ENCODE measurements at places on chromosomes 7 and 10.
A peak's percentile ranks its signal among the peaks of the same experiment; 100 is the strongest.

GRCh38 chr7:90402785-90403173 is 482 bp upstream of the CLDN12 start:
- no peak for DNase-seq

DNA sequence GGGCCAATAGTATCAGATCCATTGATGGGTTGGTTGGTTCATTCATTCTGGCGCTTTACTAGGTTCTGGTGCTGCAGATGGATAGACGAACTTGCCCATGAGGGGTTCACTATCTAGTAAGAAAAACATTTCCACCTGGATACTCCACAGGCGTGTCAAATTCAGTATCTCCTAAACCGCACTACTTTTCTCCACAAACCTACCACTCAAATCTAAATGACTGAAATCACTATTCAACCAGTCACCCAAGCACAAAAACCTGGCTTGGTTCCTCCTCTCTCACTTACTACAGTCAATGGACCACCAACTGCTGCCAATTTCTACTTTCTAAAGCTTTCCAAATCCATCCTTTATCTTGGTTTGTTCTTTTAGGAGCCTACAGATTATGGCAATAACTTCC is 572 bp downstream of the AGK start:
- DNase-seq, result no peak

DNA sequence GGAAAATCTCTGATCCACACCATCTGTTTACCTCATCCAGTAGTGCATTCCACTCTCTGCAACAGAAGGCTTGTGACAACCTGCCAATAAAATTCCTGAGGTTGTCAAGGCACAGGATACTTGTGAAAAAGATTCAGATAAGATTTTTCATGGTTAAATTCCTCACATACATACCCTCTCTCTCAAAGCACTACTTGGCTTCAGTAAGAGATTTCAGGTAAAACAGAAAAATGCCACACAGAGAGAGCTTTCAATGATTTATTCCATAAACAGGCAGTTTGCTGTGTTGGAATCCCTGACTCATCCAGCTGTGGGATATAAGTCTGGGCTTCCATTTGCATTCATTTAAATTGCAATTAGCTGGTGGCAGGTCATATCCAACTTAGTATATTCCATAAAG is 99.7 kb upstream of the CAV2 start:
- DNase-seq, result peak; percentile 45

- peak; percentile 89 for DNase-seq
Measured at GRCh38 chr10:29217292-29217738, 71.6 kb upstream of the LYZL1 start.

- DNase-seq, result no peak
Measured at GRCh38 chr7:38855867-38856266, 53.1 kb downstream of the VPS41 start.

- no peak for DNase-seq
Measured at GRCh38 chr7:32364581-32364980, 125.6 kb downstream of the LSM5 start.

- peak; percentile 9 for DNase-seq
Measured at GRCh38 chr7:122014697-122015096, 129.4 kb downstream of the AASS start.

GRCh38 chr10:8121201-8121890 is 66.9 kb downstream of the GATA3 start:
- no peak for DNase-seq

DNA sequence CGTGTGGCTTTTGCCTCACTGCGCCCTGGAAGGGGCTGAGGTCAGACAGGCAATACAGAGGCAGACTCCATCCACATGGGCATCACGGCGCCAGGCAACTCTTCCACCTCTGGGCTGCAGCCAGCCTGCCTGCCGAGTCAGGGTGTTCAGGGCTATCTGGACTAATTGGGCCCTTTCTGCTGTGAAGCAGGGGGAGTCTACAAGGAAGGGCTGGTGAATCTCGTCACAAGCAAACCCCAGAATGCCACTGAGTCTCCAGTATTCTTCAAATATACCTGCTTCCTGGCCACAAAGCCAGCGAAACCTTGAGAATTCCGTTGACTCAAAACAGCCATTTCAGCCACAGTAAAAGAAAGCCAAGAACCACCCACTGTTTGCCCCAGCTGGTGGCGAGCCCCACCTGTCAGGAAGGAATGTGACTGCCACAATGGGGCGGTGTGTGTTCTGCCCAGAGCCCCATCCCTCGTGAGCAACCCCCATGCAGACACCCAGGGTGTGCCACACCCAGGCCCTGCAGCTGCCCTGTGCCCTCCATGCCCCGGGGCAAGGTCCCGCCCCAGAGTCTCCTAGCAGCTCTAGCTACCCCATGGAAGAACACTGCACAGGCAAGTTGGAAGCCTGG is 117.3 kb downstream of the FAM53B start:
- no peak for DNase-seq

- peak; percentile 82 for DNase-seq
Measured at GRCh38 chr7:11427686-11428273, 404.2 kb downstream of the THSD7A start.

DNA sequence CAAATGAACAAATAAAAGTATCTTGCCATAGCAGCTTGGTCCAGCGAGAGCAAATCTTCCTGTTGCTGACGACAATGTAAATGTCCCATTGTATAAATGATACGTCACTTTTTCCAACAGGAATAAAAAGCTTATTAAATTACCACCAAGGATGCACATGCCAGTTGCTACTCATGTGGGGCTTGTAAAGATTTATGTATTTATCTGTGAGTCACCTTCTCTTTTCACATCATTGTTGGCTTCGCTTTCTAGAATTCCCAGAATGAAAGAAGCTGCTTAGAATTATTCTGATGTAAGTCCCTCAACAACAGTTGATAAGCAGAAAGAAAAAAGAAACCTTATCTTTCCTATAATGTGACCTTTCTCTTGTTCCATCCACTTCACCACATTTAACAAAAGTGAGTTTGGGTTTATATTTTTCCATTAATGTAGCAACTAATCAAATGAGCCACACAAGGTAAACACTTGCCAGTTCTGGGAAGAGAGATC is 22.4 kb downstream of the DNAJC12 start:
- no peak for DNase-seq

GRCh38 chr7:22445140-22445743 is 54.7 kb downstream of the STEAP1B start:
- peak; percentile 3 for DNase-seq

- DNase-seq, result peak; percentile 32
Measured at GRCh38 chr10:1159131-1160061, 103.2 kb downstream of the WDR37 start.

GRCh38 chr7:70242826-70243225 is 644.6 kb downstream of the AUTS2 start:
- no peak for DNase-seq

- DNase-seq, result no peak
Measured at GRCh38 chr7:121666306-121666705, 206.7 kb upstream of the PTPRZ1 start.

GRCh38 chr10:121732656-121733445 is 134.6 kb upstream of the FGFR2 start:
- DNase-seq, result no peak

DNA sequence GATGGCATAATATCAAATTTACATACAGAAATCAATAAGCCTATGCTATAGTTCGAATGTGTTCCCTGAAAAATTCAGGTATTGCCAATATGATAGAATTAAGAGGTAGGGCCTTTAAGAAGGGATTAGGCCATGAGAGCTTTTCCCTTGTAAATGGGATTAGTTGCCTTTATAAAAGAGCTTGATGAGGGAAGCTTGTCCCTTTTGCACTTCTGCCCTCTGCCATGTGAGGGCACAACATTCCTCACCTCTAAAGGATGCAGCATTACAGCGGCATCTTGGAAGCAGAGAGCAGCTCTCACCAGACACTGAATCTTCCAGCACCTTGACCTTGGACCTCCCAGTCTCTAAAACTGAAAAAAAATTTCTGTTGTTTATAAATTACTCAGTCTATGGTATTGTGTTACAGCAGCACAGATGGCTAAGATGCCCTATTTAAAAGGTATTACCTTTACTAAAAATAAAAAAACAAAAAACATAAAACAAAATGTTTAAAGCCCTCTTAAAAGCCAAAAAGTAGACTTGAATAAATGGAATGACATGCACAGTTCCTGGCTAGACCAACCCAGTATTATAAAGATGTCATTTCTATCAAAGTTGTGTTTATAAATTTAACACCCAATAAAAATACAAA is 909.6 kb downstream of the REEP3 start:
- no peak for DNase-seq

DNA sequence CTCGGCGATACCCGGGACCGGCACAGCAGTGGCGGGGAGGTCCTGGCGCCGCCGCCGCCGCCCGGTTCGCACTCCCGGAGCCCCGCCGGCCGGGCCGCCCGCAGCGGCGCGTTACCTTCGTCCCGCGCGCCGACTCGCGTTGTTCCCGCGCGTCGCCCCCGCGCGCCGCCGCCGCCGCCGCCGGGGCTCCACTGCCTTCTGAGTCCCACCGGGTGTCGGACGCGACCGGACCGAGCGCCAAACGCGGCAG is at the start of gene EZH2:
TSS of gene EZH2 (minus strand) at position 243 of the 250 bp plus-strand sequence. CDS start 36,993 bp downstream, outside the sequence.
- DNase-seq, result no peak

DNA sequence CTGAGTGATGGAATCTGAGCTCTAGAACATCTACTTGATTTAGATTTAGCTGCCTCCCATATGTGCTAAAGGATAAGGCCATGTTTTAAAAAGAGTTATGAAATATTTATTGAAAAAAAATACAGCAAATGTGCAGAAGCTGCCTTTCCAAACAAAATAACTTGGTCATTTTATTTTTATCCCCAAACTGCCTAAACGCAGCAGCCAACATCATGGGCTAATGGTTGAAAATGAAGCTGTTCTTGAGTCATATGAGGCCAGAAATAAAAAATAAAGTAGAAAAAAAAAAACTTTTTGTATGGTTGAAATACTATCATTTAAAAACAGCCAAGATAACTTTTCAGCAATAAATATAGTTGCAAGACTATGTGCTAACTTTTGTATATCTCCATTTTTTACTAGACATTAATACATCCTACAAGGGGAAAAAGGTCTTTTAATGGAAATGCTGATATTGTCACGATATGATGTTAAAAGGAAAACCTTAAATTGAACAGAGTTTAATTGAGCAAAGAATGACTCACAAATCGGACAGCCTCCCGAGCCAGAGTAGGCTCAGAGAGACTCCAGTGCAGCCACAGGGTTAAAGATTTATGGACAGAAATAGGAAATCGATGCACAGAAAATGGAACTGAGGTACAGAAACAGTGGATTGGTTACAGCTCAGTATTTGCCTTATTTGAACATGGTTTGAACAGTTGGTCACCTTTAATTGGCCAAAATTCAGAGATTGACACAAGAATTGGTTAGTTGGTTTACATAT is 305.8 kb downstream of the MDFIC start:
- DNase-seq, result no peak

DNA sequence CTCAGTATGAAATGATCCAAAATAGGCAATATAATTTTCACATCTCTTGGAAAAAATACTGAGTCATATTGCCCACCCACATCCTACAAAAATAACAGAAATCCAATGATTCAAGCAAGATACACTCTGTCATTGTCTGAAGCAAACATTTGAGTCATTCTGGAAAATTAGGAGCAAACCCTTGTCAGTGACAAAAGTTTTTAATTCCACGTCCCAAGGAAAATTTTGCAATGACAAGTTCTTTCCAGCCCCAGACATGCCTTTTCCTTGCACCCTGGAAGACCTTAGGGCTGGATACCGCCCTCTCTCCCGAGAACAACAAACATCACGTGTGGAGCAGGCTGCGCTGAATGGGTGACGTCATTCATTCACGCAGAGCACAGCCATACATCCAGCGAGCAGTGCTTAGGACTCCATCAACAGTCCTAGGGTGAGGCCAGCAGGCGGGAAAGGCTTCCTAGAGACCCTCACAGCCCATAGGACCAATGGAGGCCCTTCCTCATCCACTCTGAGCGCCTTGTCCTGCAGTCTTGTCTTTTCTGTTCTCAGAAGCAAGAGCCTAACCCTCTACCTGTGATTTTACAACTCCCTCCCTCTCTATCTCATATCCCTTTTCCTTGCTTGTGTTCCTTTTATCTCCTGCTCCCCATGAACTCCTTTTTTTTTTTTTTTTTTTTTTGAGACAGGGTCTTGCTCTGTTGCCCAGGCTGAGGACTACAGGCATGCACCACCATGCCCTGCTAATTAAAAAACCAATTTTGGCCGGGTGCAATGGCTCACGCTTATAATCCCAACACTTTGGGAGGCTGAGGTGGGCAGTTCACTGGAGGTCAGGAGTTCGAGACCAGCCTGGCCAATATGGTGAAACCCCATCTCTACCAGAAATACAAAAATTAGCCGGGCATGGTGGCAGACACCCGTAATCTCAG is 23.5 kb upstream of the KDM7A start:
- DNase-seq, result peak; percentile 57

DNA sequence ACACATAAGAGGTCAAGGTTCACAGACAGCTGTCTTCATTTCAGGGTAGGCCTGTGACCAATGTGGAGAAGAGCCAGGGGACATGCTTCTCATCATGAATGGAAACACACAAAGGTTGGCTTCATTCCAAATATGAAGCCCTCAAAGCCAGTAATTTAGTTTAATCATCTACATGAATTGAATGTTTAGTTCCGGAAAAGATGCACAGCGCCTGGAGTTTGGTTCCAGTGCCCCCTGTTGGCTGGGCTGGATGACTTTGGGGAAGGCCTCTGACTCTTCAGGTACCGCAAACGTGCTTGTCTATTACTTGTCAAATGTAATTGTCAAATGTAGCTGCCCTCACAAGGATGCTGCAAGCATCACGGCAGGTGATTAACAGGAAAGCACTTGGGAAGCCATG is 130.7 kb downstream of the ADRA2A start:
- no peak for DNase-seq

DNA sequence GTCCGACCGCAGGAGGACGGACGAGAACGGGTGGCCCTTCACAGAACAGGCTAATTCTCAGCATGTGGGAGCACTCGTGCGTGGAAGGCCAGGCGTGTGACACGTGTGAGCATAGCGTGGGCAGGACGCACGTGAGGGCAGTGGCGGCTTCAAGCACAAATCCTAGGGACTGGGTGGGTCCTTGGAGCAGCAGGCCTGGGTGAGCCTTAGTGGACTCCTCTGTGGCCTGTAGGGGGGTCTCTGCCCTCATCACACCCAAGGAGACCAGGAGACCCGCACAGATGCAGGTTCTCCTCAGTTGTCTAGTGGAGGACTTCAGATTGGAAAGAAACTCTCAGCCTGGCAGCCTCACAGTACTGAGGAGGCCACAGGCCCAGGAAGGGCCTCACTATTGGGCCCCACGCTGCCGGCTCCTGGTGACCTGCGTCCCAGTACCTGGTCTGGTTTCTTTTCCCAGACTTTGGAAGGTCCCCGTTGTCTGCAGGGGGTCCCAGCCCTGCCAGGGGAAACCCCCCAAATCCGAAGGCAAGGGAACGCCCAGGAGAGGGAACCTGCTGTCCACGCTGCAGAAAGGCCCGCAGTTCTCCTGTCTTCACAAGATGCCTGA is 49.1 kb upstream of the FAM20C start:
- no peak for DNase-seq
